ENCODE measurements at places on chromosomes 3 and 15.

- no peak for DNase-seq
These were observed 113.9 kb upstream of the MRPL3 start for GRCh38 chr3:131616719-131617118.

DNA sequence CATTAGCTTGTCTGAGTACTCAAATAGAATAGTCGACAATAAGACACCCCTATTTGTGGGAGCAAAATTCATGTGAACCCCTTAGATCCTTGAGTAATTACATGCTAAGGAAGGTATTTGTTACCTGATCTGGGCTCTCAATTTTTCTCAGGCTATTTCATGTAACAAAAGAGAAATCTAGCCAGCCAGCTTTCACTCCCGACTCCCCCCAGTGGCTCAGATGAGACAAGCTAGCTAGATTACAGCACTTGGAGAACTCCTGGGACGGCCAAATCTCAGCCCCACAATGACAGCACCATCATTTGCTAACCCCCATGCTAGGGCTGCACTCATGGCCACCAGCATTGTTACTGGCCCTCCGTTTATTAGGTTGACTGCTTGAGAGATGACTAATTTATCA, 41.3 kb downstream of the GLDN start:
- peak; percentile 76 for DNase-seq

DNA sequence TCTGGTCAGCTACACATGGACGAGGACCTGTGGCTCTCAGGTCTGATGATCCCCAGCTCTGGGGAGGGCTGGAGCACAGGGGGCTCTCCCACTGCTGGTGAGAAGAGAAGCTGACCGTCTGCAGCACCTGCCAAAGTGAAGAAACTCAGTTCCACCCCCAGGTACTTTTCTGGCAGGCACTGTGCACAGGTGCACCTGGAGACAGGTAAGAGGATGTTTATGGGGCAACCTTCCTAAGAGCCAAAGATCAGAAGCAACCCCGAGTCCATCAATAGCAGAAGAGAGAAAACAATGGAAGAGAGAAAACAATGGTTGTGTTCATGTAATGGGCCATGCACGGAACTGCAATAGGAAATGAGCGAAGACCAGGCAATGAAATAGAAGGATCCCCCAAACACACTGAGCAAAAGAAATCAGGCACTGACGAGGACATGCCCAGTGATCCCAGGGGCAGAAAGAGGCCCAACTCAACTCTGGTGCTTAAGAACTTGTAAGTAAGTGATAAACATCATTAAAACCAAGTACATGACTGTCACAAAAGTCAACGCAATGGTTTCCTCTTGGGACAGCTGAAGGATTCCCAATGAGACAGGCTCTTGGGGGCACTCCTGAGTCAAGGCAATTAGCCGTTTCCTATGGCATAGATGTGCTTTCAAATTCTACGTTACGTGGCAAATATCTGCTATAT, 95.0 kb upstream of the ALDH1A3 start:
- DNase-seq = no peak

DNA sequence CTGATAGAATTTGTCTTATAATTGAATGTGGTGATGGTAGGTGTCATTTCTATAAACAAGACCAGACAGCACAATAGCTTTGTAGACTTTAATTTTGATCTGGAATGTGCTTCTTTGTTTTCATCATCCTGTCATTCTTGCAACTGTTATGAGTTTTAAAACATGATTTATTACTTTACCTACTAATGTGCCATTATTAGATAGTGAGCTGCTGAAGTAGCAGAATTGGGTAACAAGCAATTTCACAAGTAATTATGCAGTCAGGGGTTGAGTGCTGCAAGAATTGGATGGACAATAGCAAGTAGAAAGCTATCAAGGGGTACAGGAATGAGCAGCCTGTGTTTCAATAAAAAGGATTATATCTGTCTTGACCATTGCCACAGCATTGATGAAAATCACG, 975.6 kb downstream of the ROBO1 start:
- no peak for DNase-seq

- DNase-seq = no peak
These were observed 146.9 kb upstream of the PTPRG start for GRCh38 chr3:61414456-61414855.

- no peak for DNase-seq
These were observed 296.9 kb upstream of the AGTR1 start for GRCh38 chr3:148400754-148401153.

- no peak for DNase-seq
These were observed 642.0 kb upstream of the NAALADL2 start for GRCh38 chr3:174216946-174217718.

DNA sequence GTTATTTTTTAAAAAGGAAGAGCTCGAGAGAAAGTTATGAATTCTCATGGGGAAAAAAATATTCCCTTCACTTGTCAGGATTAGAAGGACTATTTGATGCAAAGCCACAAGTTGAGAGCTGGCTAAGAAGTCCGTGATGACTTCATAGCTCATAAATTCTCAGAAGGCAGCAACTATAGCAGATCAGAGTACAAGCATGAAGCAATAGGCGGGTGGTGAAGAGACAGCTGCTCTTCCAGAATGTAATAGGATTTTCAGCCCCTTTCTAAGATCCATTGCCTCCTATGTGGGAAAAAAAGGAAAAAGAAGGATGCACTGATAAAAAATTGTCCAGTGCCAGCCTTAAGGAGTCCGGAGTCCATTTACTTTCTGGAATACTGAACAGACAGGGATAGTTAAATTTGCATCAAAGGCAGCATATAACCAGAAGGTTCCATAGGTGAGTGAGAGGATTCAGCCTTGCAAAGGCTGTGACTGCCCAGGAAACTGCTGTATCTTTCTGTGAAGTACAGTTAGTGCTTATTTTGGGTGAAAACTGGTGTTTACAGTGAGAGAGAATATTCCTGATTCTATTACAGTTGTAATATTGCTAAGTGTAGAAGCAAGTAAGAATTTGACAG, 929.5 kb upstream of the ALCAM start:
- peak; percentile 21 for DNase-seq

DNA sequence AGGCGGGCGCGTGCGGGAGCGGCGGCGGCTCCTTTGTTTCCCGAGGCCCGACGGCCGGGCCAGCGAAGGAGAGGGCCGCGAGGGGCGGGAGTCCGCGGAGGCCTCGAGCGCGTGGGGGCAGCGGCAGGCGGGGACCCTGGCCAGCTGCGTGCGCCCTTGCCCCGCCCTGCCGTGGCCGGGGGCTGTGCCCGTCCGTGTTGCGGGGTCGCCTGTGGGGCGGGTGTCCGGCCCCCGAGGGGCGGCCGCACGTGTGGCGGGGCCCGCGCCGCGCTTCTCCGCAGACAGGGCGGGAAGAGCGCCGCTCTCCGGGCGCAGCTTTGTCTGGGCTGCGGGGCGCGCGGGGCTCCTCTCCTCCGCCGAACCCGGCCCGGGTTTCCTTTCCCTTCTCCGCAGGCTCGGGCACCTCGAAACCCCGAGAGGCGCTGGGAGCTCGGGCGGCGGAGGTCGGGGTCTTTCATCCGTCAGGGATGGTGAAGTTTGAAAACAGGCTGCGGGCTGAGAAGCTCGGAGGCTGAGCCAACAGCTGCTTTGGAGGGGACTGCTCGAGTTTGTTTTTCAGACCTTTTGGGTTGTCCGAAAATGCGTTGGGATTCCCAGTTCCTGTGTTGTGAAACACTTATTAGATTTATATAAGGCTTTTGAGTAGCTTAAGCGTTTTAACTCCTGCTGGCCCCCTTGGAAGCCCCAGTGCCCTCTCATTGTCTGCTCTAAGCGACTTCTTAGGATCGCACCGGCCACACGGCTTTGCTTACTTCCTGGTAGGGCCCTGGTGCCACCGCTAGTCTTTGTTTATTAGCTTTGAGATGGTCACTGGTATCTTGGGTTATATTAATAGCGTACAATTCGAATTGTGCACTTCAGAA, 817 bp downstream of the USP3 start:
- DNase-seq = peak; percentile 87

- no peak for DNase-seq
These were observed 50.9 kb upstream of the MITF start for GRCh38 chr3:69688400-69688799.

DNA sequence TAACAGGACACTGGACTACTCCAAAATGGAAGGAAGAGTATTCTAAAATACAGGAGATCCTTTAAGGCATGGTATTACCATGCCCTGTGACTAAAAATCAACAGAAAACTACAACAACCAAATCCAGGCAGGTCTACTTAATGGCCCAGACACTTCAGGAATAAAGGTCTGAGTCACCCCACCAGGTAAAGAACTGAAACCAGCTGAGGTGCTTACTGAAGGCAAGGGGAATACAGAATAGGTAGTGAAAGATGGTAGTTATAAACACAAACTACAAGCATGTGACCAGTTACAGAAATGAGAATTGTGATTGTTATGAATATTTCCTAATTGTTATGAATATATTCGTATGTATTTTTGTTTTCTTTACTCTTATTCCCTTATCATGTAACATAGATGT, 13.4 kb downstream of the IFT57 start:
- no peak for DNase-seq

DNA sequence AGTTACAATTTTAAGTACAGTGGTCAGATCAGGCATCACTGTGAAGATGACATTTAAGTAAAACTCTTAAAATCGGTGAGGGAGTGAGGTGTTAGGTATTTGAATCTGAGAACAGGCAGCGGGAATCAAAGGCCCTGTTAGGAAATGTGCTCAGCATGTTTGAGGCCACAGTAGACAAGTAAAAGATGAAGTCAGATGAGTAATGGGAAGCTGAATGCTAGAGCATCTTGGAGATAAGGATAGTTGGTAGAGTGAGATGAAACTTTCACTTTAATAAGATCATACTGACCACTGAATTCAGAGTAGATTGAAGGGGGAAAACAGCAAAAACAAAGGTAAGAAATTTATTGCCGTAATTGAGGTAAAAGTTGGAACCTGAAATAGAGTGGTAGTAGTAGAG, 61.6 kb downstream of the DCBLD2 start:
- no peak for DNase-seq

GRCh38 chr3:184696697-184697096, 15.2 kb downstream of the MAGEF1 start:
- peak; percentile 68 for DNase-seq

GRCh38 chr15:64878705-64879104, 33.0 kb upstream of the ANKDD1A start:
- DNase-seq = no peak

GRCh38 chr3:147945968-147946519, 536.9 kb downstream of the ZIC1 start:
- DNase-seq = peak; percentile 60

DNA sequence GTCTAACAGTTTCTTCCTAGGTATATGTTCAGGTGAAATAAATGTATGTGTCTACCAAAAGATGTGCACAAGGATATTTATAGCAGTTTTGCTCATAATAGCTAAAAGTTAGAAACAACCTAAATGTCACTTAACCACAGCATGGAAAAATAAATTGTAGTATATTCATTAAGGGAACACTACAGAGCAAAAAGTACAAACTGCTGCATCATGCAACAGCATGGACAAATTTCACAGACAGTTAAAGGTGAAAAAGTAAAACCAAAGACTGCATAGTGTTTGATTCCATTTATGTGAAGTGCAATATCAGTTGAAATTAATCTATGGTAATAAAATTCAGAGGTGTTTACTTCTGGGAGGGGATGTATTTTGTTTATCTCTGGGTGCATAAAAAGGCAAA, 62.5 kb downstream of the FBXL2 start:
- no peak for DNase-seq

DNA sequence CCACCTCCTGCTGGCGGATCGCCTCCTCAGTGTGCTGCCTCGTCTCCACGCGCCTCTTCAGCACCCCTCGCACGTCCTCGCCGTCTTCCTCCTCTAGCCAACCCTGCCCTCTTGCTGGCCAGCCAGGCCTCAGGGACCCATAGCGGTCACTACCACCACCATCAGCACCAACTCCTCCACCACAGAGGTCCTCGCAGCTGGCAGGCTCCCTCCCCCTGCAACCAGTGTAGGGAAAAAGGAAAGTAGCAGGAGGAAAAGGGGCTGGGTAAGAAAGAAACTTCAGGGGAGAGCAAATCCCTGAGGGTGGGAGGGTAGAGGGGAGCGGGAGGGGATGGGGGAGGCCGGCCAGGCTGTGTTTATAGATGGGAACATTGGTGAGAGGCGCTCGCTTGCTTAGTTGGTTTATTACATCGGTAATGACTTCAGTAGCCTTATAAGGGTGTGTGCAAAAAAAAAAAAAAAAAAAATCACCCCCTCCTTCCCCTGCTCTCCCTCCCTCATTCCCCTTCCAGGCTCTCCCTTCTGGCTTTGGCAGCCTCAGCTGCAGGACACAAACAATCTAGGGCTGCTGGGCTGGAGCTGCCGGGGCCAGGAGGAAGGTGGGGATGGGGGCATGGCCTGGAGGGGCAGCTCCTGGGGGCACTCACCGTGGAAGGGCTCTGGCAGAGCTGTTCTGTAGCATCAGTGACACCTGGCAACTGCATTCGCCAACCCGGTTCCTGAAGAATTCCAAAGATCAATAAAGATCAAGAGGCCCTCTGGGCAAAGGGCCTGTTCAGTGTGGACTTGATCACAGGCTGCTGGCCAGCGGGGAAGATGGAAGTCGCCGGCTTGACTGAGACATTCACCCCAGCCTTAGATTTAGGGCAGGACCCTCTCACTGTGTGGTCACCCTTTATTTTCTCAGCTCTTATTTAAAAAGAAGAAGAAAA, 116.2 kb upstream of the HACD2 start:
- DNase-seq = no peak

Measured in eye (tissue), 1 donor.